ENCODE measurements at places on chromosomes 1 and 21.

DNA sequence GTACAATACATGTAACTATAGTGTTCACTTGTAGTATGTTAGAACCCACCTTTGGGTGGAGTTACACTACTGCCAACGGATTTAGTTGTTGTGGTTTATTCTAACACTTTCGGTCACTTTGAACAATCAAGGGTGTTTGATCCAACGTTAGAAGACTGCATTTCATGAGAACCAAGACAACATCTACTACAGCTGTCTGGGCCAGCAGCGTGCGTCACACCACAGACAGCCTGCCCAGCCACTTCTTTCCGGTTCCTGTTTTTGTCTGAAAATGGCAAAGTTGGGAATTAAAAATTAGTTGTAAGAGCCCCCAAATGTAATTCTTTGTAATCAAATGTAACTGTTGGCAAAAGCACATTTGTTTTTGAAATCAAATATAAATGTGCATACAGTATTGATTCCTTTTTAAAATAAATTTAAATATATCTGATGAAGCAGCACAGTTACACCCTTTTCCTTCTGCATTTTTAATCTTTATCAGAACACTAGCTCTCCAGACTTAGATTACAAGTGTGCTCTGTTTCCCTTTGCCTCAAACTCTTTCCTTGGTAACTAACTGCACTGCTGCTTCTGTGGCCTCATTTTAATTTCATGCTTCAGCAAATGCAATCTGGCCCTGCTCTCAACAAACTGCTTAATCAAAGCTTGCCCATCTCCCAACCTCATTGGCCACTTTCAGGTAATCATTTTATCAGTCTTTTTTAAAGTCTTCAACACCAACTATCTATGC, 86.6 kb upstream of the DPH5 start:
- peak; percentile 60 for DNase-seq

- DNase-seq: no peak
These were observed 5.1 kb upstream of the RFX5 start for GRCh38 chr1:151352021-151352718.

GRCh38 chr1:67211589-67212563, 45.6 kb downstream of the IL23R start:
- peak; percentile 38 for DNase-seq

DNA sequence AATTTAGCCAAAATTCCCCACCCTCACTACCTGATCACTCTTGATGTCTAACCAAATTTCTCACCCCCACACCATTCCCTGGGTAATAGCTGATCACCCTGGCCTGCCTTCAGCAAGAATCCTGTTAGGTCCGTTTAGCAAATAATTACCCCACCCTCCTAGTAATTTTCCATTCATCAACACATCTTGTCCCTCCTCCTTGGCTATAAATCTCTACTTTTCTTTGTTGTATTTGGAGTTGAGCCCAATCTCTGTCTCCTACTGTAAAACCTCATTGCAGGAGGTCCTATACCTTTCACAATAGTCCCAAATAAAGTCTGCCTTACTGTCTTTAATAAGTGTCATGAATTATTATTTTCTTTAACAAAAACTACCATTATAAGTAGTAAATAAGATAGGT, 6.9 kb upstream of the PRKAA2 start:
- DNase-seq: no peak
